Suppressor macrophage treated with lipopolysaccharide for 4 hours (primary cell): ENCODE measurements at places on chromosomes 1 and 21.

DNA sequence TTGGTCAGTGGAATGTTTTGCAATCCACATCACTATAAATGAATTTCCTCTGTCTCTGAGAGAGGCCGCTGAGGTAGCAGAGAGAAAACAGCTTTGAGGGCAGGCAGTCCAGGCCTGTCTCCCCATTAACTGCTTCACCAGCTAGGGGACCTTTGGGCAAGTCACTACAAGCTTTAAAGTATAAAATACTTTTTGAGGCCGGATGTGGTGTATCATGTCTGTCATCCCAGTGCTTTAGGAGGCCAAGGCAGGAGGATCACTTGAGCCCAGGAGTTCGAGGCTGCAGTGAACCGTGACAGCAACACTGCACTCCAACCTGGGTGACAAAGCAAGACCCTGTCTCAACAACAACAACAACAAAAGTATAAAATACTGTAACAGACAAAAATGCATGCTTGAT, 6.4 kb downstream of the IL6R start:
- DNase-seq: no peak

DNA sequence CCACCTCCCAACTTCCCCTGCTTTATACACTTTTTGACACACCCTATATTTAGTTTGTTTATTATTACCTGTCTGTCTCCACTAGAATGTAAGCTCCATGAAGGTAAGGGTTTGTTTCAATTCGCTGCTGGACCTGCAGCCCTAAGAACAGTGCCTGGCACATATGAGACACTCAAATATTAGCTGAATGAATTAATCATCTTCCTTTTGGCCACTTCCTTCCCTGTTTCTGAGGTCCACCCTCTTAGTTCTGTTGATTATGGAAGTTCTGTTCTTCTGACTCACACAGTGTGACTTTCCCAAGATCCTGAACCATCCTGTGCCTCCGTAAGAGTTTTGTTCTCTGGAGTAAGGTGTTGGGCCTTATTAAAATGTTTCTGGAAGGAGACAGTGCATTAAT, 40.4 kb upstream of the GJA5 start:
- DNase-seq: peak; percentile 54

- DNase-seq: peak; percentile 11
These were observed 445.9 kb downstream of the SETD4 start for GRCh38 chr21:35614396-35614921.

GRCh38 chr1:5615076-5615475, 377.1 kb downstream of the NPHP4 start:
- no peak for DNase-seq

GRCh38 chr1:218400624-218401023, 55.5 kb downstream of the TGFB2 start:
- DNase-seq: no peak

DNA sequence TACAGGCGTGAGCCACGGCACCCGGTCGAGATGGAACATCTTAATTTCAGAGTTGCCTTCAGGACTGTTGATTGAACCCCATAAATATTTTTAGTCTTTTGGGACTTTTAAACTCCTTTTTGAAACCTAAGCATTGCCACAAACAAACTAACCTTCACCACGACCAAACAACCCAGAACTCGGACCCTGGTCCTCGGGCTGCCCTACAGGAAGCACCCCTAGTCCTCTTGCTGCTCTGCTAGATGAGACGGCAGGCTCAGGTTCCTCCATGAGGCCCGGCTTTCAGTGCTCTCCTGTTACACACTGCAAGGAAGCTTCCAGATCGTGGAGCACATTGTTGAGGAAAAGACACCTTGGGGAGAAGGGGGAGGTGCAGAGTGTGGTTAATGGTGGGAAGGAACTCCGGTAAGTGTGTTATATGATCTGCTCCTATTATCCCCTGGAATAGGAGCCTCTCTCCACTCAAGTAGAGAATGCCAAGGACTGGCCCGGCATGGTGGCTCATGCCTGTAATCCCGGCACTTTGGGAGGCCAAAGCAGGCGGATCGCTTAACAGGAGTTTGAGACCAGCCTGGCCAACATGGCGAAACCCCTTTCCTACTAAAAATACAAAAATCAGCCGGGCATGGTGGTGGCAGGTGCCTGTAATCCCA, 5.7 kb downstream of the EPHX1 start:
- no peak for DNase-seq

- no peak for DNase-seq
These were observed 457.8 kb upstream of the DAB1 start for GRCh38 chr1:57881639-57882038.

- DNase-seq: peak; percentile 59
These were observed 28.5 kb upstream of the PTGS2 start for GRCh38 chr1:186708694-186709097.

DNA sequence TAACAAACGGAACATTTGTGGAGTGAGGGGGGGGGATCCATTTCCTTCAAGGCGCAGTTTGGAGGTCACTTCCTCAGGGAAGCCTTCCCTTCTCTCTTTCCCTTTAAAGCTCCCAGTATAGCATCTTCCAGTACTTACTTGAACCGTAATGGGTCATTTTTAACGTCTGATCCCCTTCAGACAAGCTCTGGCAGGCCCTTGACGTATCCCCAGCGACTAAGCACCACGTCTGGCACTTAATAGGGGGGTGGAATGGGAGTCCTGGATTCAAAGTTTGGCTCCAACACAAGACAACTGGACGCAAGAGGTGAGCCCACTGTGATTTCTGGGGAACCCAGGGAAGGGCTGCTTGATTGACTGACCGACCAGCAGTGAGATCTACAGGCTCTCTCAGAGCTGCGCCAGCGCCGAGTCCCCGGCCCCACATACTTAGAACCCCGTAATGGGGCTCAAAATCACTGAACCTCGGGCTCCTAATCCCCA, 441 bp downstream of the YARS1 start:
- DNase-seq: peak; percentile 43

GRCh38 chr21:15625363-15625762, 104.4 kb upstream of the USP25 start:
- DNase-seq: no peak

- DNase-seq: no peak
These were observed 628 bp downstream of the C1orf159 start for GRCh38 chr1:1115136-1115785.

DNA sequence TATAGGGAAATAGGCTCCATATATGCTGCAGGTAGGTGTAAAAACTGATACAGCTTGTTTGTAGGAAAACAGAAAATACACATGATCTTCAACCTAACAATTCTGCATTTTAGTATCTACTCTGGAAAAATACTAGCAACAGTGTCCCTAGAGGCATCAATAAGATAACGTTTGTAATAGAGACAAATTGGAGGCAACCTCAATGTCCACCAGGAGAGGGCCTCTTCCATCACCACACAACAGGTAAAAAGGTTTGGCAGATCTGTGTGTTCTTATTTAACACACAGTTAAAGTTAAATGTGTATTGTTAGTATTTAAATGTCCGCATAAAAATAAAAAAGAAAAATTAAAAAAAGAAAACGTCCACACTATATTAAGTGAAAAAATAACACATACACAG, 5.4 kb downstream of the EIF2D start:
- DNase-seq: no peak

GRCh38 chr1:40226192-40226591, 21.5 kb upstream of the TMCO2 start:
- DNase-seq: no peak

DNA sequence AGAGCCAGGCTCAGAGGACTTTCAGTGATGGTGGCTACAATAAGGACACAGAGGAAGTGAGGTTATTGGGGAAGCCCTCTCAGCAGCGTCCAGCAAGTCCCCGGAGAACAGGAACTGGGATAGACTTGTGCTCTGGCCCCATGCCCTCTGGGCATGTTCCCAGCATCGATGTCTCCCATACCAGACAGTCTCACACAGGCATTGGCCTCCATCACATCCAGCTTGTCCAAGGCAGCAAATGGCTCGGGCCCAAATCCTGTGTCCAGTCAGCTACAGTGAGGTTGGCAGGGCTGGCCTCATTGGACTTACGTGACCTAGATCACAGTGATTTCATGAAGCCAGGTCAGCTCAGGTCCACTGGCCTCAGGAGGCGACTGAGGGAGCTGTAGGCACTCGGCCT, 19.6 kb upstream of the TMEM54 start:
- DNase-seq: no peak

- DNase-seq: no peak
These were observed 4.1 kb upstream of the AHCYL1 start for GRCh38 chr1:109980324-109981003.

- no peak for DNase-seq
These were observed 662.3 kb upstream of the CAMK1G start for GRCh38 chr1:208921259-208921658.

GRCh38 chr1:25098717-25099116, 133.6 kb downstream of the SYF2 start:
- peak; percentile 34 for DNase-seq

DNA sequence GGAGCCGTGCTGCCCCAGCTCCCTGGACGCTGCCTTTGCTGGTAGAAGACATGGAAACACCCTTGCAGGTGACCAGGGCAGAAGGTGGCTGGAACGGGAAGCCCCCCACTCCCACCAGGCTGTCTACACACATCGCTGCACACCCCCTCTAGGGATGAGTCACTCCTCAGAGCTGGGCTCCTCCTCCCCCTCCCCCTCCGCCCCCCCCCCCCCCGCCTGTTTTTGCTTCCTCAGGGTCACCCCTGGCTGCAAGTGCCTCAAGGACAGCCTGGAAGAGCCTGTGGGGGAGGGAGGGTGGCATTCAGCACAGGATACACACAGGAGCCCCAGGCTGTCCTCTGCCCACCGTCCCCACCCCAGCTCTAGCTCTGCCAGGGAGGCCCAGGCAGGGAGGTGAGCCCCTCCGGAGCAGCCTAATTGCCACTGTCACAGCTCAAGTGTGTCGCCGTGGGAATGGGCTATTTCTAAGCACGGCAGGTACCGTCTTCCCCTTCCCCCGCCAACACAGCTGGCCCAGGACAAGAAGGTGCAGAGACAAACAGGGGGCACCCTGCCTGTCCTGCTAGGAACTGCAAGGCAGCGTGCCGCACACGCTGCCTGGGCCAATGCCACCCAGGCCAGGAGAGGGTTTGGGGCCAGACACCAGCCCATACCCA, 2.5 kb downstream of the FNDC10 start:
- no peak for DNase-seq

- DNase-seq: no peak
These were observed 20.8 kb upstream of the SCYL3 start for GRCh38 chr1:169914531-169914930.

- DNase-seq: peak; percentile 93
These were observed at the start of gene PTPRC for GRCh38 chr1:198638894-198639635. PTPRC (plus strand) TSS chr1:198639040; CDS start chr1:198639269, 229 bp downstream.

DNA sequence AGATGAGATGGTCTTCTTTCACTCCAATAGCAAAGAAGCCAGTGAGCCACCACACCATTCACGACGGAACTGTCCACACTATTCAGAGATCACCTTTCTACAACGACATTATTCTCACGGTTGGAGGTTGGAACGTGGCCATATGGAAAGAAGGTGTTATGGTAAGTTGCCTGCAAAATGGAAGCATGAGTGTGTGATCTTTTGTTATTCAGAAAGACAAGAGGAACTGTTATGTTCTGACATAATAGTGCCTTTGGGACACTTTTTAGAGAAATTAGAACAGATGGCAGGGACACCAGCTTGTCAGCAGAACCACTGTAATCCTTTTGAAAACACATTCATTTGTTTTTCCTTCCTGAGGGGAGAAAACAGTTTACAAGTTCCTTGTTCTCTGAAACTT, 75.8 kb upstream of the MCOLN3 start:
- no peak for DNase-seq

GRCh38 chr1:115839029-115839678, 1.8 kb downstream of the NHLH2 start:
- DNase-seq: peak; percentile 30

DNA sequence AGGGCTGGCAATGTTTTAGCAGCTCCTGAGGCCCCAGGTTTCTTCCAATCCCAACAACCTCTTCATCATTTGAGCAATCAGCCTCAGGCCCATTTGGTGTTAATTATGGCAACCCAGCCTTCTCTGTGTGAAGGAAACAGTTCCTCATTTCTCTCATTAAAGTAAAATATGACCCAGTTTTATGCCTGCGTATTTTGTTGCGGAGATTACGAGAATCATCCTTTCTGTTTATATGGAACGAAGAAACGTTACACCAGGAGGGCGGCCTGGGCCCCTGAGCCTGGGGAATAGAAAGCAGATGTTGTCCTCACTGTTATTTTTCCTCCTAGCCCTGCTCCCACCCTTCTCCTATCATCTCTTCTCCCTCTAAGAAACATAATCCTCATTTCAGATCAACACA, 332.2 kb upstream of the USP24 start:
- DNase-seq: no peak

DNA sequence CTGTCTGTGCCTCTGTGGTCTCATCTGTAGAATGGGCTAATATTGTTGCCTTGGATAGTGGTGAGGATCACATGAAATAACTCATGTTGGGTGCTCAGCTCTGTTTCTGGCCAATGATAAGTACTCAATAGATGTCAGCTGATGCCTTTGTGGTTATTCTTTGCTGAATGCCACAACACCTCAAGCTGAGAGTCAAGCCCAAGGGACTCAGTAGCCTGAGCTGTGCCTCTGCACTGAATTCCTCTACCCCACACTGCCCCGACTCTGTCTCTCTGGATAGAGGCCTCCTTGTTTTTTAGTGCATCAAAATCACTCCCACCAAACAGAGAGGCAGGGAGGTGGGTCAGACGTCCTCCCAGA, 196.1 kb upstream of the VAMP3 start:
- DNase-seq: no peak

- DNase-seq: peak; percentile 97
These were observed 38.5 kb downstream of the MSTO1 start for GRCh38 chr1:155648207-155649147.

DNA sequence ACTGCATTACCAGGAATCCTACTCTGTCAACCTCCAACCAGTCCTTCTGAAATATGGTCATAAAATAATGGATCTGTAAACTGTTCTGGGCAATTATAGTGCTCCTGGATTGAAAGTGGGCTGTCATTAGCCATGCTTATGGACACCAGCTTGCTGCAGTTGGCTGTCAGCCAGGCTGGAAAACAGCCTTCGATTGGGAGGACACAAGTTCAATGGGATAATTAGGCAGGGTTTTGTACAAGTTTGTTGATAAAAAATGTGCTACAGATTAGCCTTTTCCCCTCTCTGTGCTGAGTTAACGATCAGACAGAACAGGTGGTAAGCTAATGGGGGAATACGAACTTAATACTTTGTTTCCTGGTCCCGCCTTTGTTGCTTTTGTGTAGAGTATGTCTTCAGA, 413.9 kb downstream of the DUSP10 start:
- no peak for DNase-seq

- no peak for DNase-seq
These were observed 5.2 kb upstream of the TNNI1 start for GRCh38 chr1:201426479-201427310.

- no peak for DNase-seq
These were observed 627 bp upstream of the DLGAP3 start for GRCh38 chr1:34929853-34930701.

- peak; percentile 43 for DNase-seq
These were observed 1.9 kb upstream of the ID3 start for GRCh38 chr1:23561076-23561812.

DNA sequence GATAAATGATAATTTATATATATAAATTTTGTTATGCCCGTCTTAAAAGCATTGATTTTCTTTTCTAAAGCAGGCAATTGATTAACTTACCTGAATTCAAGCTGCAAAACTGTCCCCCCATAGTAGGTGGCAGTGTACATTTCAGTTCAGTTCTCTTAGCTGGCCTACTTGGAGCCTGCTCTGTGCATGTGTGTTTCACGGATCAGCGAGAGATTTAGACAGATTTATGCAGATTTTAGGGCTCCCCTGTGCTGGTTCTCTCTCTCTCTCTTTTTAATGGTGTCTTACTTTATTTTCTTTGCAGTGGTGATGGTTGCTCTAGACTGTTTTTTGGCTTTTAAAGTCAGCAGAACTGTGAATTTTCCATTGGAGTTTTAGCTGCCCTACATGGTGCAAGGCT, 30.7 kb downstream of the CLIC4 start:
- no peak for DNase-seq
